NCI-H1048 (cell line): ENCODE measurements at places on chromosomes 16 and 17.
A peak's percentile ranks its signal among the peaks of the same experiment; 100 is the strongest.

- no peak for DNase-seq
Measured at GRCh38 chr17:61454381-61455323, 2.4 kb downstream of the TBX4 start.

GRCh38 chr17:17681744-17682292 is 560 bp downstream of the RAI1 start:
- DNase-seq = no peak

GRCh38 chr16:69796285-69797118 is 34.4 kb downstream of the WWP2 start:
- no peak for DNase-seq

DNA sequence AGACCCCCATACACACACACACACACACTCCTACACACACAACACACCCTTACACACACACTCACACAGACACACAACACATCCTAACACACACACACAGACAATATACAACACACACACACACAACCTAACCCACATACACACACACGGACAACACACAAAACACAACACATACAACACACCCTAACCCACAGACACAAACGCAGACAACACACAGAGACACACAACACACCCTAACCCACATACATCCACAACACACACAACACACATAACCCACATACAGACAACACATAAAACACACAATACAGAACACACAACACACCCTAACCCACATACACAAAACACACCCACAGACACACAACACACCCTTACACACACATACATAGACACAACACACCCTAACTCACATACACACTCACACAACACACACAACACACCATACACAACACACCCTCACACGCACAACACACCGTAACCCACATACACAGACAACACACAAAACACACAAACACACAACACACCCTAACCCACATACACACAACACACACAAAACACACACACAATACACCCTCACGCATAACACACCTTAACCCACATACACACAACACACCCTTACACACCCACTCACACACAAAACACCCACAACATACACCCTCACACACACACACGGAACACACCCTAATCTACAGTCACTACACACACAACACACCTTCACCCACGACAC is 4.4 kb downstream of the ASGR1 start:
- no peak for DNase-seq

DNA sequence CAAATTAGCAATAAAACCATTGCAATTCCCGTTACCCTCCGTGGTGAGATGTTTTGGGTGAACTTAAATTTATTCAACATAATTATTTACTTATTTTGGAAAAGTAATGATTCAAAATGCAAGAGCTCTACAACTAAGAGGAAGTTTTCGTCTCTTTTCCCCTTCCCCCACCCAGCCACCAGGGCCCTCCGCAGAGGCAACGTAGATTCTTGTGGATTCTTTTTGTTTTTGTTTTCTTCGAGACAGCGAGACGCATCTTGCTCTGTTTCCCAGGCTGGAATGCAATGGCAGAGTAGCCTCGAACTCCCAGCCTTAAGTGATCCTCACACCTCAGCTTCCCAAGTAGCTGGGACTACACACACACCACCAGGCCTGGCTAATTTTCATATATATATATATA is 19.2 kb downstream of the CCDC40 start:
- DNase-seq = no peak

GRCh38 chr17:77443748-77444260 is 303.0 kb downstream of the SEC14L1 start:
- no peak for DNase-seq

DNA sequence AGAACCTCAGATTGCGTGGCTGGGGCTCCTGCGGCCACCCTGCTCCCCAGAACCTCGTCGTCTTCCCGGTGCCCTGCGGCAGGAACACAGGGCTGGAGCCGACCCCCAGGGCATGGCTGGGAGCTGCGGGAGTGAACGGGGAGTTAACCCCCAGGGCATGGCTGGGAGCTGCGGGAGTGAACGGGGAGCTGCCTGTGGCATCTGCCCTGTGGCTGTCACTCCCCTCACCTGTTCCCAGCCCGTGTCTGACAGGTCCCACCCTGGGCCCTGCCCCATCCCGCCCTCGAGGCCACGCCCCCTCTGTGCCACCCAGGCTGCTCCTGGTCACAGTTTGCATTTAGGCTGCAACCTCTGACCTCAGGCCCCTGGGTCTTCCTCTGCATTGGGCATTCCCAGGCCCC is 39.4 kb upstream of the ACSF3 start:
- no peak for DNase-seq

- peak; percentile 27 for DNase-seq
Measured at GRCh38 chr17:18960803-18961511, 9.0 kb downstream of the SLC5A10 start.

DNA sequence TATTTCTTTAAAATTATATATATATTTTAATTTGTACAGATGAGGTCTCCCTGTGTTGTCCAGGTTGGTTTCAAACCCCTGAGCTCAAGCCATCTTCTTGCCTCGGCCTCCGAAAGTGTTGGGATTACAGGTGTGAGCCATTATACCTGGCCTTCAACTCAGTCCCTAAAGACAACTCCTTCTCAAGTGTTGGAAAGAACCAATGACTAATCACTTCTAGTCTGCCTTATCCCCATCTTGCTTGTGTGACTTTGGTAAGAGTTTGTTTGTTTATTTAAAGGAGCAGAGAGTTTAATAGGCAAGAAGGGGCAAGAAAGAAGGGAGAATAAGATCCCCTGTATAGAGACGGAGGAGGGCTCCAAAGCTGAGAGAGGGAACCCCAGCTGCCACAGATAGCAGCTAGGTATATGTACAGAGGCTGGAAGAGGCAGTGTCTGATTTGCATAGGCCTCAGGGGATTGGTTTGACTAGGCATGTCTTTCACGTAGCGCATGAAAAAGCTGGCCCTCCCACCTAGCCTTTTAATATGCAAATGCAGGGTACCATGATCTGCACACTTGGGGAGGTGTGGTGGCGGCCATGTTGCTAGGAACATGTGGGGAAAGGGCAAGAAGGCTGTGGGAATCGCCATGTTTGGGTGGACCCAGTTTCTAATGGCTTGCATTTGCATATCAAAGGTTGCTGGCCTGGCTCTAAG is 21.5 kb downstream of the ABCC1 start:
- no peak for DNase-seq

- no peak for DNase-seq
Measured at GRCh38 chr16:70381604-70382342, 35.1 kb downstream of the DDX19A start.

DNA sequence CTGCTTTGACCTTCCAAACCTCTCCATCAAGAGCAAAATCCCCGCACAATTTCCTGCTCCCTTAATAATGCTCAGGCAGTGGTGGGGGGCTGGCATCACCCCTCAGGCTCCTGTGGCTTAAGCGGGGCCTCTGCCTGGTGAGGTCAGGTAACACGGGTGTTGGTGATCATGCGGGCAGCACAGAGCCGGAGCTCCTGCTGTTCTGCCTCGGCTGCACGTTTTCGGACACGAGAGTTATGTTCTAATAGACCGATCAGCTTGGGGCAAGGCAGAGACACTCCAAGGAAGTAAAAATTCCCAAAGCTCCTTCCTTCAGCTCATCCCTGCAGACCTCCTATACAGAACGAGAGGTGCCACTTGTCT is 6.0 kb downstream of the NARF start:
- DNase-seq = no peak

DNA sequence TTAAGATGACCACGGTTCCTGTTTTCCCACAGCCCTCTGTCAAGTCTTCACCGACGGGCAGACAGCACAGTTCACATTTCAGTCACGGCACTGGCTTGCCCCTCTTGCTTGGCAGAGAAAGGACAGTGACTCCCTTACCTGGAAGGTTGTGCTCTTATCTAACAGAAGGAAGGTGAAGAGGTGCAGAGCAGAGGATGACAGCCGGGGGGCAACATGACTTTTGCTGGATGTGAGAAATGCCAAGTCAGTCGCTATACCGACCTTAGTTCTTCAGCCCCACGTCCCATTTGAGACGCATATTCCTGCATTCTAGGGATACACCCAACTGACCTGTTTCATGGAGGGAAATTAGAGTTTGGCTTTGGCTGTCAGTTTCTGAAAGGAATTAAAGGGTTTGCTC is 492.3 kb downstream of the NPIPA7 start:
- no peak for DNase-seq

- DNase-seq = no peak
Measured at GRCh38 chr17:7141824-7142223, 27.2 kb upstream of the ASGR2 start.

GRCh38 chr17:22410136-22410535 is 717.8 kb downstream of the KCNJ18 start:
- no peak for DNase-seq

DNA sequence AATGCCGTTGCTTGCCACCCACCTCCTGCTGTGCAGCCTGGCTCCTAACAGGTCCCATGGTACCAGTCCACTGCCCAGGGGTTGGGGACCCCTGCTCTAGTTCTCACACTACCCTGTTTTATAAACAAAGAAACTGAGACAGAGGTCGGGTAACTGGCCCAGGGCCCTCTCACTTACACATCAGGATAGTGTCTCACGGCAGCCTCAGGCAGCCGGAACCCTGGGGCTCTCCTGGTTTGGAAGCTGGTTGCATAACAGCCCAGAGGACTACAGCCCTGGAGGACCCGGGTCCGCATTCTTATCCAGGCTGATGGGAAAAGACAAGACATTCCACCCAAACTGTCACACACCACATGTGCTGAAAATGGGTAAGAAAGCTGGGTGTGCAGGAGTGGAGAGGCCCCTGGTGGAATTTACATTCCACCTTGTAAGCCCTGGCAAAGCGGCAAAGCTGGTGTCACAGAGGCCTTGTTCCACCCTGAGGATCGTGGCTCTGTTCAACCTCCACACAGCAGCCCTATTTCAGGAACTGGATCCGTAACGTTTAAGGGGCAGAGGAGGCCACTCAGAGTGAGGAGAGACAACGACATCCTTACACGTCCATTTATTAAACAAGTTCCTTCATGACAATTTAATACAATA is 9.8 kb downstream of the CMTM3 start:
- DNase-seq = no peak

GRCh38 chr16:79282806-79283205 is 317.7 kb downstream of the MAF start:
- no peak for DNase-seq

- no peak for DNase-seq
Measured at GRCh38 chr17:74964988-74965622, 7.5 kb downstream of the HID1 start.

- no peak for DNase-seq
Measured at GRCh38 chr16:48212033-48212432, 32.1 kb upstream of the LONP2 start.
